ENCODE measurements at places on chromosomes 1 and 21.

GRCh38 chr1:30928171-30928570, 19.6 kb upstream of the SDC3 start:
- DNase-seq = no peak
- H3K4me3 ChIP-seq = no peak overlapping the region
- H3K4me1 ChIP-seq = peaks cover 5% of the 10 kb centered on the region
- no peak overlapping the region for H3K27ac ChIP-seq

DNA sequence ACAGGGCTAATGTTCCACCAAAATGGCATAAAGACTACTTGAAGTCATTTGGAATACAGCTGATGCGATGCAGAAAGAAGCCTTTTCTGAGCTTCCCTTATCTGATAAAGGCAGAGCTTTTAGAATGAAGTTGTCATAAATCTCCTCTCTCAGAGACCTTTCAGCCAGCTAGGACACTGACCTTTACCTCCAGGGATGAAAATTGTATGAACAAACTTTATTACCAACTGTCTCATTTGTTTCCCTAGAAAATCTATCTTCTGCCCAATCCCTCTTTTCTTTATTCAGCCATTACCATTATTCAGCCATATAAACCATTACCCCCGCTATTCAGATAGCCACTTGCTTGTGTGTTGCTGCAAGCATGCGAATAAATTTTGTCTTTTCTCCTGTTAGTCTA, 29.7 kb upstream of the RNF2 start:
- no peak overlapping the region for H3K27ac ChIP-seq
- H3K36me3 ChIP-seq = no peaks in the 10 kb centered on the region

- no peaks in the 10 kb centered on the region for H3K36me3 ChIP-seq
- DNase-seq = no peak
- peak overlapping the region; percentile 63 for H3K27ac ChIP-seq
- H3K4me3 ChIP-seq = no peak overlapping the region
- peaks cover 19% of the 10 kb centered on the region for H3K4me1 ChIP-seq
- H3K27me3 ChIP-seq = no peaks in the 10 kb centered on the region
These were observed 56.4 kb downstream of the LDLRAD2 start for GRCh38 chr1:21868482-21868881.

DNA sequence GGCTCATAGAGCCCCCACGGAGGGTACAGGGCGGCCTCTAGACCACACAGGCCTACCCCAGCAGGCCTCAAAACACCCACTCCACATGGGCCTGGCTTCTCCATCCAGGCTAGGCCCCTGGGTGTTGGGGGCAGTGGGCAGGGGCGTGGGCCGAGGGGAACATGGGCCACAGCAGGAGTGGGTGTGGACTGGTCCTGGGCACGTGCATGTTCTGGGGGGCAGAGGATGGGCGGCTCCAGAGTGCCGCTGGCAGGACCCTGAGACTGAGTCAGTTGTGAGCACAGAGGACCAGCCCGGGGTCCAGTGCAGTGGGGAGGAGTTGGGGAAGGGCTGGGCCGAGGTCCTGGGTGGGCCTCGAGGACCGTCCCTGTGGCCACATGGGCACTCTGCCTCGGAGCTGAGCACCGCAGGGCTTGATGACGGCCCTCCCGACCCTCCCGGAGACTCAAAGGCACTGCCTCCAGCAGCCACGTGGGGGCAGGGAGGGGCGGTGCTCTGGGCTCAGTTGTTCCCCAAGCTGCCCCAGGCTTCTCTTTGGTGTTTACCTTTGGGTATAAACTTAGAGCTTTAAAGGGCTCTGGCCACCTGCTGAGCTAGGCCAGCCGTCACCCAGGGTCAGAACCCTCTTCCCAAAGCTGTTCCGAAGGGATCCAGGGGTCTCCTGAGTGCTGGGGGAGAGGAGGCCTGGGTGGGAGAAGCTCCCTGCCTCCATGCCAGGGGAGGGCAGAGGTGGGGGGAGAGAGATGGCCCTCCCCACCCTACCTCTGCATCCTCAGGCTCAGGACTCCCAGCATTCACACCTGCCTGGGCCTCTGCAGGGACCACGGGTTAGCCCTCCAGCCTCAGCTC, 79.9 kb downstream of the MORN1 start:
- peaks cover 8% of the 10 kb centered on the region for H3K36me3 ChIP-seq
- H3K27ac ChIP-seq = peak overlapping the region; percentile 84
- no peaks in the 10 kb centered on the region for H3K27me3 ChIP-seq
- H3K4me1 ChIP-seq = peaks cover 20% of the 10 kb centered on the region

- no peak overlapping the region for H3K4me3 ChIP-seq
- H3K36me3 ChIP-seq = peaks cover 20% of the 10 kb centered on the region
- no peak for DNase-seq
- no peaks in the 10 kb centered on the region for H3K4me1 ChIP-seq
- H3K27ac ChIP-seq = no peak overlapping the region
These were observed 15.5 kb downstream of the MEAF6 start for GRCh38 chr1:37498872-37499617.

Measured in memory B cell (primary cell).